WTC11 (cell line): ENCODE measurements at places on chromosomes 1 and 21. TPM values are rescaled to one million over a fixed set of nuclear protein-coding genes. Genes with fewer than 3 reads are reported as not detected.

DNA sequence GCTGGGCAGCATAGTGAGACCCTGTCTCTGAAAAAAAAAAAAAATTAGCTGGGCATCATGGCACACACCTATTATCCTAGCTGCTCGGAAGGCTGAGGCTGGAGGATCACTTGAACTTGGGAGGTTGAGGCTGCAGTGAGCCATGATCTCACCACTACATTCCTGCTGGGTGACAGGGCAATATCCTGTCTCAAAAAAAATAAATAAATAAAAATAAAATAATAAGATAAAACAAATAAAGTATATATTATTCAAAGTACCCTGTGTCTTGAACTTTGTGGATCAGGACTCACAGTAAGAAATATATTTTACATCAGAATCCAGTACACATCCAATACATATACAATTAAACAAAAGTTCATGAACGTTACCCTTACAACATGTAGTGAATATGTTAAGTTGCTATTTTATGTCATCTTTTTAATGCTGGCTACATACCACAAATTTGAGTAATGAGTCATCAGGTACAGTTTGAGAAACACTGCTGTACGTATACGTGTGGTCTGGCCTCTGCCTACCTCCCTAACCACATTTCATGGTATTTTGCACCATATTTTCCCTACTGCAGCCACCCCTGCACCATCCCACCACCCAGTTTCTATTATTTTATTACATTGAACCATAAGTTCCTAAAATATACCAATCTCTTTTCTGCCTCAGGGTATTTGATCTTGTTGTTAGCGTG lies 4.4 kb downstream of the NME7 start:
- DNase-seq, result no peak

DNA sequence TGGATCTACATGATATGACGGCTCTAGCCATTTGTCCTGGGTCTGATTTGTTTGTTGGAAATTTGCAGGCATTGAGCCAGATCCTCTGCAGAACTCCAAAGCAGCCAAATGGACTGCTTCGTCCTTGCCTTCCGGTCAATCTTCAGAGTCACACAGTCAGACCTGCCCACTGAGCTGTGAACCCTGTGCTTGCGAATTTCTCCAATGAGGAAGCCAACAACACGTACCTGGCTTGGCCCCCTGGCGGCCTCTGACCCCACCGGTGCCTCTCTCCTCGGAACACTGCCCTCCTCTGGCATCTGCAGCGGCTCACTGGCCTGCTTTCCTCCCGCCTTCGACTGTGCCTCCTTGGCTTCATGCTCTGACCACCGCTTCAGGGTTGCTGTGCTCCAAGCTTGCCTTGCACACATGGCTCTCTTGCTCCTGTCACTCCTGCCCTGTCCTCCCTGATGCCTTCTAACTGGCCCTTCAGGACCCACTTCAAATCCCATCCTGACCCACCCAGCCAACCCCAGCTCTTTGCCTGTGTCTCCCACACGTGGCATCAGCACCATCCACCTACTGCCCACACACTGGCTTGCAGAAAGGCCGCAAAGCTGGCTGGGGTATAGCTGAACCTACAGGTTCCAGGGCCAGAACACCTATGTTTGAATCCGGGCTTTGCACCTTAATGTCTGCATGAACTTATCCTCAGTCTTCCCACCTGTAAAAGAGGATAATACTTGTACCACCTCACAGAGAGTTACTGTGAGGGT lies 128.2 kb downstream of the KCNN3 start:
- DNase-seq, result peak; percentile 83

The SMCP gene
- total RNA-seq, result not detected in 3 replicates

GRCh38 chr1:48697066-48697707 lies 79.5 kb downstream of the BEND5 start:
- DNase-seq, result peak; percentile 85

DNA sequence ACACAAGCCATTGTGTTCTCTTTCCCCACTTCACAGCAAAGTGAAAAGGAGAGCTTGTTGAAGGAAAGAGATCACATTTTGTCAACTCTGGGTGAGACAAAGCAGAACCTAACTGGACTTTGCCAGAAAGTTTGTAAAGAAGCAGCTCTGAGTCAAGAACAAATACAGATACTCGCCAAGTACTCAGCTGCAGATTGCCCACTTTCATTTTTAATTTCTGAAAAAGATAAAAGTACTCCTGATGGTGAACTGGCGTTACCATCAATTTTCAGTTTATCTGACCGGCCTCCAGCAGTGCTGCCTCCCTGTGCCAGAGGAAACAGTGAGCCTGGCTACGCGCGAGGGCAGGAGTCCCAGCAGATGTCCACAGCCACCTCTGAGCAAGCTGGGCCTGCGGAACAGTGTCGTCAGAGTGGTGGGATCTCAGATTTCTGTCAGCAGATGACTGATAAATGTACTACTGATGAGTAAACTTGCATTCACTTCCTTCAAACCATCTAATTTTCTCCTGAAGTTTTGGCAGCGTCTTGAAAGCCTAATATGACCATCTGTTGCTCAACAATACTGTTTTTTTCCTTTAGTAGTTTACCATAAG lies 43.7 kb downstream of the BACH1 start:
- DNase-seq, result no peak

GRCh38 chr1:30915491-30916230 lies 7.1 kb upstream of the SDC3 start:
- no peak for DNase-seq

DNA sequence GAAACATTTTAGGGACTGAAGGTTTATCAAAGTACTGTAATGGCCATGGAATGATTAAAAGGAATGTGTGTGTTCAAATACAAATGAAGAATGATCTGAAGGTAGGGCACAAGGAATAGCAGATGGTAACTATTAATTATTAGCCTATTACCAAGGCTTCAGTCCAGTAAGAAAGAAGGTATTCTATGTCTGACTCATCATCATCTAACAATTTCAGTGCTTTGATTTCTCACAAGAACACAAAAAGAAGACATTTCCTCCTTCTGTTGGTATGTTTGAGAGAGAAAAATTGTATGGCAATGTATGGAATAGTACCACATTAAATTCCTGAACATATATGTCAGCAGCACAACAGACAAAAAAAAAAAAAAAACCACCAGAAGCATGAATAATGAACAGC lies 57.5 kb downstream of the TYW3 start:
- DNase-seq, result no peak

The SPRR2A gene
- not detected in 3 replicates for total RNA-seq

The CAMK2N1 gene
- total RNA-seq, result 10.0 to 10.9 TPM (median 10.1 TPM) in 3 replicates

The SAMD11 gene
- total RNA-seq, result 1.7 to 2.7 TPM (median 2.3 TPM) in 3 replicates

- no peak for DNase-seq
These were observed 10.6 kb upstream of the KCNN3 start for GRCh38 chr1:154880671-154881070.
